Stimulated activated naive CD8-positive, alpha-beta T cell treated with anti-CD3 and anti-CD28 coated beads, Interleukin-15, amount 100 ng/mL, for 72 hours (primary cell): ENCODE measurements at places on chromosomes 7 and 10.

DNA sequence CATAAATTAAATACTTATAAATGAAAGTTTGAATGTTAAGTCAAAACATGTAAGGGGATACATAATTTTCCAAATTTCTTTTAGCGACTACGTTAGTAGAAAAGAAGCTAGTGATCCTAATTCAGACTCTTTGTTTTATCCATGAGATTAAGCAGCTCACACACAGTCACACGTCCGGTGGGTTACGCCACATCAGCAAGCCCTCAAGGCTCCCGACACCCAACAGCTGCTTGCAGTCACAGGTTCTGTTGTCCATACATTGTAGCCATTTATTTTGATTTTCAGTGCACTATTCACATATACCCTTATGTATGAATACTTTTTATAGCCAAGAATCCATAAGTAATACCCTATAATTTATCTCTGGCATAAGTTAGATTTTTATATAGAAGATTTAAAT, 39.5 kb downstream of the XRCC2 start:
- no peak for DNase-seq

GRCh38 chr7:91690541-91691070, 189.9 kb downstream of the MTERF1 start:
- no peak for DNase-seq

DNA sequence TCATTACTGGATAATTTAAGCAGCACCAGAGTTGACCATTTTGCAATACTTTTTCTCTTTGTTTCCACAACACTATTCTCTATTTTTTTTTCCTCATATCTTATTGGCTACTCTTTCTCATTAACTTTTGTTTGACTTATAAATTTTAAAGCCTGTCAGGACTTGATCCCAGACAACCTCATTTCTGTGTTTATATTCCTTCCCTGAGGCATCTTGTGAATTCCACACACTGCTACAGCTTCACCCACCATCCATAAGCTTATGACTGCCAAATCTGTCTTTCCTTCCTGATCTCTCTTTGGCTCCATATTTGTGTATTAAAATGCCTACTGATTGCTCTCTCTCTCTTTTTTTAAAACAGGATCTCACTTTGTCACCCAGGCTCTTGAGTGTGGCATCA, 124.6 kb upstream of the MBL2 start:
- no peak for DNase-seq

GRCh38 chr10:81065474-81065873, 527.8 kb downstream of the SH2D4B start:
- no peak for DNase-seq

GRCh38 chr7:101614939-101615302, 14.2 kb downstream of the MYL10 start:
- DNase-seq: no peak

GRCh38 chr7:34655384-34655783, 2.6 kb upstream of the NPSR1 start:
- no peak for DNase-seq

DNA sequence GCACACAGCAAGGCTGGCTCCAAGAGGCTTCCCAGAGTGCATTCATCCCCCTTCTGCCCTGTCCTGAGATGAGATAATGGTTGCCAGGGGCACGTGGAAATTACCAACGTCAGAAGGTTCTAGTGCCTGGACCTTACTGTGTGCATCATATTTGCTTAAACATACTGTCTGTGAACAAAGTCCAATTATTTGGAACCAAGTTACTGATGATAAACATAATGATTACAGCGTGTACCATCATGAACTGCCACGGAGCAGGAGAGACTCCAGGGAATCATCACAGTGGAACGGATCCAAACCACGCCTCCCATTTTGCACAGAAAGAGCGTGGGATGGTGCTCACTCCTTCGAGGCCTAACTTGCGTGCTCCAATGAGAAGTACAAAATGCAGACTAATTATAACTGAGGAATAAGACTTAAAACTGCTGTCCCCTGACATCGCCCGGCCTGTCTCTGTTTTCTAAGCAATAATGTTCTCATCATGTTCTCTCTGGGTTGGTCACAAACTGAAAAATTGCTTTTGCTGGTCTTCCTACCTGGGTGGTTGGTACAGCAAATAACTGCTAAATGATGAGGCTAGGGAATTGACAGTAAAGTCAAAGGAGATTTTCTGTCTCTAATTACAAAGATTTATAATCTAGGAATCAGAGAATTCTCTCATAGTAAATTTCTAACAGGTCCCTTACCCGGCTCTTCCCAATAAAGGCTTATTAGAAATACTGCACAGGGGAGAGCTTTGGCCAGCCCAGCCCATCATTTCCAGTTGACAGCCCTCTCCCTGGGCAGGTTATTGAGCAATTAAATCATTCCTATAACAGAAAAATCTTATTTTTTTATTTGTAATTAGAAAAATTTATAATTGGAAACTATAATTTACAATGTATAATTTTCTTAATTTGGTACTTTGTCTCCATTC, 182.2 kb downstream of the CAMK1D start:
- no peak for DNase-seq

DNA sequence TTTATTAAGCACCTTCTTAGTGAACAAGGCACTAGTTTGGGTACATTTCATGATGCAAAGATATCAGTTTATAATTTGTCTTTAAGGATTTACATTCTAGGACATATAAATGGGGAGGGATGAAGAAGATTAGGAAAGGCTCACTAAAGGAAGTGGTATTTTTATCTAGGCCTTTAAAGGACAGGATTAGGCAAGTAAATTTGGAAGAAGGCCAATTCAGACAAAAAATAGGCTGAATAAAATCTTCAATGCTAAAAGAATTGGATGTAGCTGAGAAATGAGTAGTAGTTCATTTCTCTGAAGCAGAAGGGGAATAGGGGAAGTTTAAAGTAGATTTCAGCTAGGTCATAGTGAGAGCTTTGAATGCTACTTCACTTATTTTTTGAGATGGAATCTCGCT, 4.8 kb upstream of the FAM24B start:
- DNase-seq: no peak

DNA sequence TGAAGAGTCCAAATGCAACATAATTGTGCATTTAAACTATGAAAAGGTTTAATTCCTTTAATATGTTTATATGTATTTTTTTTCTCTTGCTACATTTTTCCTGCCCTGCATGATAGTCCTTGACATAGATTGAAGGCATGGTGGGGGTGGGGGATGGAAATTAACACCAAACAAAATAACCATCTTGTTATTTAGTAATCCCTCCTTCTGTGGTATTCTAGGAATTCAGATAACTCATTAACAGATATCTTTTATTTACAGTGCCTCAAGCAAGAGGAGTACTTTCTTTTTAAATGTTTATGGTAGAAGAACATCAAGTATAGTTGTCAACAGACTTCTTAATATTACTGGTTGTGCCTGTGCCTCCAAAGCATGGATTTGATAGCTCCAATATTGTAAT, 337.6 kb upstream of the SEMA3A start:
- DNase-seq: no peak

DNA sequence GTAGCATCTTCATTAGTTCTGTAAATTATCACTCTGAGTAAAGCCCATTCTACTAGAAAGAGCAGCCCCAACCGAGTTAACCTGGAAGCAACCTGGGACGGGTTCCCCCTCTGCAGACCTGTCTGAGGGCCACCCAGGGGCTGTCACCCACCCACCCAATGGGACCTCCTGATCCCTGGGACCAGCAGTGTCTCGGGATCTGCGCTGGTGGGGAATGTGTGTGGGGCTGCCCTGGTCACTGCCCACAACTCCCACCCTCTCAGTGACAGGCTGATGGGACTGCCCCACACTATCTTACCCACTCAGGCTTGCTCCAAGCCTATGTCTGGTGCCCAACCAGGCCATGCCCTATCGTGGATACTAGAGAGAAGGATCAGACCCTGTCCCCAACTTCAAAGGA, 215.0 kb downstream of the GRID1 start:
- no peak for DNase-seq

DNA sequence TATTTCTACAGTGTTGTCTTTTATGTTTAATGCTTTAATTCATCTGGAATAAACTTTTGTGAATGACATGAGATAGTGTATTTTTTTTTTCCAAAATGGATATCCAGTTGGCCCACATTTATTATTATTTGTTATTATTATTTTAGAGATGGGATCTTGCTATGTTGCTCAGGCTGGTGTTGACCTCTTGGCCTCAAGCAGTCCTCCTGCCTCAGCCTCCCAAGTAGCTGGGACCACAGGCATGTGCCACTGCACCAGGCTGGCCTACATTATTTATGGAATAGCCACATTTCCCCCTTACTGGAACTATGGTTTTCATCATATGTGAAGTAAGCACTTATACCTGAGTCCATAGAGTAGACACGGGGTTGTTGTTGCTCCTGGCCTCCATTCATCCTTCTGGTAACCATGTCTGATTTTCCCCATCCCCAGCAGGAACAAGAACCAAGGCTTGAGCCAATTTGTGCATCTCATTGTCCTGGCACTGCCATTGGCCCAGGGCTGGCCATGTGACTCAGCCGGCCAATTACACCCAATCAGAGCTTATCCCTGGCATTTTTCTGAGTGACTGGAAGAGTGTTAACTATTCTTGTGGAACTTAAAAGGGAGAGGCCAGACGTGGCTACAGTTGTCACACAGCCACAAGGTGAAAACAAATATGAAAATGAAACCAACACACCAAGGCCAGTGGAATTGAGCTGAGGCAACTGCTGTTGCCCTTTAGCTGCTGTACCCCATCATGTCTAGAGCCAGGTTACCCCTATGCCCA, 23.1 kb downstream of the PRF1 start:
- peak; percentile 53 for DNase-seq

GRCh38 chr10:132883391-132883881, 58.9 kb downstream of the CFAP46 start:
- no peak for DNase-seq

DNA sequence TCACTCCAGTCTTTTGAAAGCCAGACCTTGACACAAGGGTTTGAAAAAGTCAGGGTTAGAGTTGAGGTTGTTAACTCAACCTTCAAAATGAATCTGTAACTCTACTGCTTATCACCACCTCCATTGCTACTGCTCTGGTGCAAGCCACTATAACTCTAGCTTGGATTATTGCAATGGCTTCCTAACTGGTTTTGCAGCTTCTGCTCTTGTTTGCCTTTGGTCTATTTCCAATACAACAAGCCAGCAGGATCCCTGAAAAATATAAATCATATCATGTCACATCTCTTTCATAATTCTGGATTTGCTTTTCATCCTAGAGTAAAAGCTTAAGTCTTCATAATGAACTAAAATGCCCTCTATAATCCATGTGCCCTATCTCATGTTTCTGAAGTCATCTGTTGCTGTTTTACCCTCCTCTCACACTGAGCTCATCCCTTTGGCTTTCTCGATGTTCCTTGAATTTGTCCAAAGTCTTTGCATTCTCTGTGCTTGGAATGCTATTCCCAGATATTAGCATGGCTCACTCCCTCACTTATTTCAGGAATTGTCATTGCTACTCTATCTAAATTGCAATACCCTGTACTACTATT, 10.9 kb downstream of the TAS2R60 start:
- DNase-seq: no peak

- DNase-seq: no peak
Observed at GRCh38 chr10:4684434-4684833, 141.6 kb upstream of the AKR1E2 start.

DNA sequence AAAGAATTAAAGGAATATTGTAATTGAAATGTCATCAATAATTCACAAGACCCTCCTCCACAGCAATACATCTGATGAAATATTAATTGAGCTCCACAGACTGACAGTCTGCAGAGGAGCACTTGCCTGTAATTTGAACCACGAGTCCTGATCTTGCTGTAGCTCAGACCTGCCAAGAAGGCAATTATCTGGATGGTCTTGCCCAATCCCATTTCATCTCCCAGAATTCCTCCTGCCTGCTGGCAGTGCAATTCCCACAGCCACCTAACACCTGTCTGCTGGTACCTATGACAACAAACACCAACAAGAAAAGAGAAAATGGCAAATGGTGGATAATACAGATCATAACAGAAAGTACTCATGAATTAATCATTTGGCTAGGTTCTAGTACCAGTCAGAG, 38.5 kb downstream of the ERCC6 start:
- no peak for DNase-seq

GRCh38 chr7:28623105-28623730, 210.9 kb downstream of the CREB5 start:
- DNase-seq: no peak

DNA sequence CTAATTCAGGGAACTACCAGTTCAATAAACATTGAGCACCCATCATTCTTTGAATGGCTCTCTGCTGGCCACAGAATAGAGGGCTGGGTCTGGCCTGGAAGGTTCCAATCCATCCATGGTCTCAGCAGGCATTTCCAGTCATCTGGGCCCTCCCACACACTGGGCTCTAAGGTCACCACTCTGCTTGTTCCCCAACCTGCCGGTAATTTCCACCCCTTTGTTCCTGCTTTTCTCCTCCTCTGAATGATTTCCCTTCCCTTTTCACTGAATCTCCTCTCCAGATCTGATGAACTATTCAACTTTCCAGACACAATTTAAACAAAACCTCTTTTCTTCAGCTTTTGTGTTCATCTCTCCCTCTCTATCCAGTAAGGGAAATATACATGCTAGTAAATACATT, 2.6 kb downstream of the BZW2 start:
- DNase-seq: no peak

DNA sequence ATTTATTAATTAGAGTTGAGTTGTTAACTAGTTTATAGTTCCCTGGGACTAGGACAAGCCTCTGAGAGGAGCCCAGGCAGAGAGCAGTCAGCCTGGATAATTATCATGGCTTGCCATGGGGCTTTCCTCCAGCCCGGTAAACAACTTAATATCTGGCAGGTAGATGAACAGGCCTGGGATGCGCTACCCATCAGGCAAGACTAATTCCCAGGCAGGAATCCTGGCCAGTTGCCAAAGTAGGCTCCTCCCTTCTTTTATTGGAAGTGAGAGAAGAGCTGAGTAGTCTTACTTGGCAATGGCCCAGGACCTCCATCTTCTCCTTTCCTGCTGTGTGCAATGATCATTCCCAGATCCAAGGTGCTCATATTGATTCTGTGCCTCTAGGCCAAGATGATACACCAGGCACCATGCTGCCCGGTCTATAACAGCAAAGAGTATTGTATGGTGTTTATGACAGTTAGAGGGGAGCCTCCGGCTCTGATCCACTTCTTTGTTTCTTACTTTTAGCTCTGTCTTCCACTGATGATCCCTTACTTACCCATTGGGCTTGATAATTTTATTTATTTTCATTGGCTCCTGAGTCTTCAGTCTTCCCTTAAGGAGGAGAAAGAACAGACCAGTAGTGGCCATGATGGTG, 408.7 kb downstream of the REEP3 start:
- no peak for DNase-seq

- DNase-seq: no peak
Observed at GRCh38 chr10:122878799-122879338, 512 bp downstream of the FAM24B start.

DNA sequence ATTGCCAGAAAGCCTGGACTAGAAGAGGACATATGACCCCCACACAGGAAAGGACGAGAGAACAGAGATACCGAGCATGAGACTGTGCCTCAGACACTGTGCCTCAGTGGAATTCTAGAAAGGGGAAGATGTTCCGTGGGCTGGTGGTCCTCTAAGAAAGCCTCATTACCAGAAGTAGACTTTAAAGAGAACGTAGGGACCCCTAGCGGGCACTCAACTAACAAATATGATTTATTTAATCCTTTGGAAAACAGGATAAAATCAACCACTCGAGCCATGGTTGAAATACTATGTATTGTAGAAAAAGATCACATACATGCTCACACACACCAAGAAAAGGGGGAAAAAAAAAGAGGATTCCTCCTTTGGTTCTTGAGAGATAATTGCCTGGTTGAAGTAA, 701.2 kb upstream of the SORCS1 start:
- no peak for DNase-seq
